ENCODE measurements at places on chromosomes 5 and 9.

DNA sequence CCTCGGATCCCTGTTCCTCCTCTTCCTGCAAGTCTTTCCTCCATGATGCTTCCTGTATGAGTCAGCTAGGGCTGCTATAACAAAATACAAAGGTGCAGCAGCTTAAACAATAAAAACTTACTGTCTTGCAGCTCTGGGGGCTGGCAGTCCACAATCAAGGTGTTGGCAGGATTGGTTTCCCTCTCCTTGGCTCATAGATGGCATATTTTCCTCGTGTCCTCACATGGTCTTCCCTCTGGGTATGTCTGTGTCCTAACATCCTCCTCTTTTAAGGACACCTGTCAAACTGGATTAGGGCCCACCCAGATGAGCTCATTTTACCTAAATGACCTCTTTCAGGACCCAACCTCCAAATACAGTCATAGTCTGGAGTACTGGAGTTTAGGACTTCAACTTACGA lies 117.5 kb downstream of the MED10 start:
- DNase-seq = no peak

DNA sequence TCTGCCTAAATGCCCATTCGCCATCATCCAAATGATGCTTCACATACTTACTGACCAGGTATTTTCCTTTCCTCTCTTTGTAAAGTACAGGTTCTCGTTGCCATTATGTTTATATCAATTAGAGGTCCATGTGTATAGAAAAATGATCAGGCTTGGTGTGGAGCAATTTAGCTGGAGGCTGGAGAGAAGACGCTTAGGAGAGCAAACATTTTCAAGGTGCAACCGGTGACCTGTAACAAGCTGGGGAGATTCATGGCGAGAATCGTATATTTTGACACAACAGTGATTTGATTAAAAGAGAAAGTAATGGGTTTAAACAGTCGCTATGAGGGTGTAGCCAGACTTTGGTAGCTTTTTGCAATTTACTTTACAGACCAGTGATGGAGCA lies 170.9 kb upstream of the TBCA start:
- no peak for DNase-seq

- DNase-seq = no peak
These were observed 66.8 kb upstream of the SMC2 start for GRCh38 chr9:104027295-104027694.

- DNase-seq = no peak
These were observed 23.4 kb downstream of the SARDH start for GRCh38 chr9:133714606-133715294.

- no peak for DNase-seq
These were observed 46.4 kb upstream of the DNAH5 start for GRCh38 chr5:13990896-13991295.

GRCh38 chr5:112112346-112112745 lies 306.7 kb downstream of the EPB41L4A start:
- DNase-seq = no peak

DNA sequence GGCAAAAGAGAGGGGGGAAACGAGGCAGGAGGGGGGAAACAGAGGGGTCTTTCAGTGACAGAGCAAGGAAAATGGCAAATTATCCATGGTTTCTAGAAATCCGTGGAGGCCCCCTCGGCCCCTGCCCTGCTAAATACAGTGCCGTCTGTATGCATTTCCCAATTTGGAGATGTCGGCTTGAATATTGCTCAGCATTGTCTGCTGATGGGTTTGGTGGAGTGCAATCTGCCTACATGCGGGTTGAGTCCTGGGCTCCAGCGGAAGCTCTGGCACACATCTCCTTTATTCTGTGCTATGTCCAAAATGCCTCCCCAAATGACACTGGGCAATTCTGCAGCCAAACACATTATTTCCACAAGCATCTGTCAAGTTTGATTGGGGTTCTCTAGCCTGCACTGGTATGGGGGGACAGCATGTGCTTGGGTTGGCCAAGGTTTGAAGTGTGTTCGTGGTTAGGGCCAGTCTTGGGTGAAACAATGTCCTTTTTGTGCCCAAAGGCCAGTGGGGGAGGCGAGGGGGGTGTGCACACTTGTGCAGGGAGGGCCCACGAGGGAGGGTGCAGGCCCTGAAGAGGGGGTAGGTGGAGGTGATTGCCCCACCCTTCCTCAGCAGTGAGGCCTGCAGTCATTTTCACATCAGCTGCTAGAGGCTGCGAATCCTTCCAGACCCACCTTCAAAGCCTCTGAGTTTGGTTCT lies 6.2 kb upstream of the NEUROG1 start:
- no peak for DNase-seq

- peak; percentile 47 for DNase-seq
These were observed 61.1 kb downstream of the DIAPH1 start for GRCh38 chr5:141557681-141558136.

DNA sequence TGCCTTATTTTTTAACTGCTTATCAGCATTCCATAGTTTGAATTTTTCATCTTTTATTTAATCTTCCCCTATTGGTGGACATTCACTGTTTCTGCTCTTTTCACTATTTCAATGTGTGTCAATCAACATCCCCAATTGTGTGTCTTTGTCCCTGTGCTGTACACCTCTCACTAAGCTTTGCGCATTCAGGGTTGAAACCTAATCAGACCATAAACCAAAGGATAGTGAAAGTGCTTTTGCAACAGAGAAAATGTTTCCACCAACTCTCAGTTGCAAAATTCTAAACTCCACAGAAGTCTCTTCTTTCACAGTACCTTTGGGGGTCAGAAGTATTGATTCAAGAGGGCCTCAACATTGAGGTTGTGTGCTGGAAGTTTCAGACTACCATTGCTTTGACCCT lies 127.1 kb upstream of the SAP30L start:
- DNase-seq = no peak

DNA sequence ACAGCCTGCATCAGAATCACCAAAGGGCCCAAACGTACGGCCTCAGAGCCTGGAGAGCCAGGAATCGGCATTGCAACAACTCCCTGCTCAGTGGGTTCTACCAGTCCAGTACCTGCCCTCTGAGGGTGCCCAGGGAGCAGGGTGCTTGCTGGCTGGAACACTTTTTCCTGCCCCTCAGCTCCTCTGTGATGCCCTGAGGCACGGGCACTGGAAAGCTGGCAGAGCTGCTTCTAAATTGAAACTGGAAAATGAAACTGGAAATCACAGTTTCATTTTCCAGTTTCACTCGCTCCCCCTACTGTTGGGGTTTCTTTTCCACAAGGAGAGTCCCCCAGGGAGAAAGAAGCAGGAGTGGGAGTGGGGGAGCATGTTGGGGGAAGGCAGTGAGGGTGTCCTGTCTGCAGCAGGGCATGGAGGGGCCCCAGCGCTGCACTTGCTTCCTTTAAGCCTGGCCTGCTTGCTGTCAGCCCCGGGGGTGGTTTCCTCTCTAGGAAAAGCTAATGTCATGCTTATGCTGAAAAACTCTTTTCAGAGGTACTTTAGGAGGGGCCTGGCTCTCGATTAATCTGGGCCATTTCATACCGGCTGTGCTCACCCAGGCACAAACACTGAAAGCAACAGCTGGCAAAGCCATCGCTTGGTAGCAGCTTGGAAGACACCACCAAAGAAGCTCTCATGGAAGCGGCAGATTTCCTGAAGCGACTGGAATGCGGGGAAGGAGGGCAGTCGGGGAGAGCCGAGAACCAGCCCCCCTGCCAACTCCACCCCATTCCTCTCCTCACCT lies 26.2 kb downstream of the IRF1 start:
- no peak for DNase-seq

GRCh38 chr5:108379722-108380530 lies 2.0 kb downstream of the FBXL17 start:
- no peak for DNase-seq

DNA sequence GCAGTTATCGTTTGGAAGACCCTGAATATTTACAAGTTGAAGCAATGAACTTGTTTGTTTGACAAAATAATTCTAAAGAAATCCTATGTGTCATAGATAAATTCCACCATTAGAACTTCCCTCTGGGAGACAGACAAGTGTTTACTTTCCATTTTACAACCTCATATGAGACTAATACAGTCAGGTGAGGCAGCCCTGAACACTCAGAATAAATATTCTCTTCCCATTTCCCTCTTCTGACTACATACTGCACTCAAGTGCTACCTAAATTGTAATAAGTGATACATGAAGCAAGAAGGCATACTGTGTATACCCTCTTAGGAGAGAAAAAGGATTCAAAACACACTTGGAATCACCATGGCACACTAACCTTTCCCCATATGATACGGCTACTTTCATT lies 6.8 kb downstream of the RASEF start:
- no peak for DNase-seq

DNA sequence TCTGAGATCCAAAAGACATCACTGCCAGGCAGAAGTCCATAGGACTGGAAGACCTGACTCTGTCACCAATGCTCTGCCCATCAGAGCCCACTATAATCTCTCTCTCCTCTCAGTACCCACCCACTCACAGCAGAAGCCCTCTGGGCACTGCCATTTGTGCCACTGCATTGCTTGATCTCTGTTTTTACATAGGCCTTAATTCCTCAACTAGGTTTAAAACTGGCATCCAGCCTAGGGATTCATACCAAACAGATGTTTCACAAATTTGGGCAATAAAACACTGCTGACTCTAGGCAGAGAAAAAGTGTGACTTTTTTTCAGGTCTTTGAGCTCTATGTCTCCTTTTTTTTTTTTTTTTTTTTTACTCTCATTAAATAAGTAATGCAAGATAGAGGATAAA lies 91.1 kb upstream of the RANBP3L start:
- no peak for DNase-seq

DNA sequence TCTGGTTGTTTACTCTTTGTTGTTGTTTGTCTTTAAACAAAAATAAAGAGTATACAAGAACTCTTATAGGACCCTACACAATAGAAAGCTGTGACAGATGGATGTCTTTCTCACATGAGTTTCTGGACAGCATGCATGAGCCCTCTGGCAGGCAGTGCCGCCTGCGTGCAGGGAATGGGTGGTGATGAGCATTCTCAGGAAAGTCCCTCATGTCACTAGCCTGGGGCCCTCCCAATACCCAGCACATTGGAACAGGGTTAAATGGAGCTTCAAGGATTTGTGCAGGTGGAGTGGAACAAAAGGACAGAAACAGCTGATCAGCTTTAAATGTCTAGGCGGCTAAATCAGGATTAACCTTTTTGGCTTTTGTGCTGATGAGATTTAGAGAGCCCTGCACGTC lies 181.0 kb upstream of the CD180 start:
- no peak for DNase-seq

- no peak for DNase-seq
These were observed 481.1 kb upstream of the ZNF608 start for GRCh38 chr5:125227333-125228095.

GRCh38 chr5:139806111-139806510 lies 10.5 kb downstream of the PSD2 start:
- no peak for DNase-seq

GRCh38 chr9:34591917-34592866 lies 2.7 kb upstream of the CNTFR start:
- no peak for DNase-seq

- no peak for DNase-seq
These were observed 159.9 kb upstream of the FBXL17 start for GRCh38 chr5:108541836-108542235.

GRCh38 chr5:32538031-32538547 lies 47.3 kb upstream of the SUB1 start:
- DNase-seq = no peak

- DNase-seq = no peak
These were observed 96.0 kb upstream of the SLC28A3 start for GRCh38 chr9:84436386-84437109.

DNA sequence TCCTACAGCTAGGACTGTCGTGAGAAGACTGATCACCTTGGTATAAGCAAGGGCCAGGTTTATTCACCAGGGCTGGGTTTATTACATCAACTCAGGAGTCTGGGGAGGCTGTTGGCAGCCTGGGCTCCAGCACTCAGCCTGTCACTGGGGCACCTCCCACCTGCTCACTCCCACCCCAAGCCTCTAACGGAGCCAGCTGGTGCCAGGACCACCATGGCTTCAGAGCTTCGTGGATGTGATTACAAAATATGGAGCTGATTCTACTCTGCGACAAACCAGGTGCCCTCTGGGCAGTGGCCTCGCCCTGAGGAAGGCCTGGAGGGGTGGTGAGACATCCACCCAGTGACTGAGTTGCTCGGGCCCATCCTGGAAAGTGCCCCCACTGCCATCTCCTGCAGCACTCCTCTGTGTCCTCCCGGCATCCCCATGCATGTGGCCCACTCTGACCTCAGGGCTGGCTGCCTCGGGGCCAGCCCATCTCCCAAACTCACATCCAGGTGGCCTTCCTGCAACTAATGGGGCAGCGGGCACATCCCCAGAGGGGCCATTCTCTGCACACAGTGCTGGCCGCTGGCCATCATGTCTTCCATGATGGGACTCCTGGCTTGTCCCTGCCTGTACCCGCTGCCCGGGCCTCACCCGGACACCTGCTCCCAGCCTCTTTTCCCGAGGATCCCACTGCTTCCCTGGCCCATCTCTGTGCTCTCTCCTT lies 49.6 kb downstream of the SECISBP2 start:
- DNase-seq = no peak

- DNase-seq = no peak
These were observed 65.6 kb downstream of the RALGPS1 start for GRCh38 chr9:126980231-126980630.

DNA sequence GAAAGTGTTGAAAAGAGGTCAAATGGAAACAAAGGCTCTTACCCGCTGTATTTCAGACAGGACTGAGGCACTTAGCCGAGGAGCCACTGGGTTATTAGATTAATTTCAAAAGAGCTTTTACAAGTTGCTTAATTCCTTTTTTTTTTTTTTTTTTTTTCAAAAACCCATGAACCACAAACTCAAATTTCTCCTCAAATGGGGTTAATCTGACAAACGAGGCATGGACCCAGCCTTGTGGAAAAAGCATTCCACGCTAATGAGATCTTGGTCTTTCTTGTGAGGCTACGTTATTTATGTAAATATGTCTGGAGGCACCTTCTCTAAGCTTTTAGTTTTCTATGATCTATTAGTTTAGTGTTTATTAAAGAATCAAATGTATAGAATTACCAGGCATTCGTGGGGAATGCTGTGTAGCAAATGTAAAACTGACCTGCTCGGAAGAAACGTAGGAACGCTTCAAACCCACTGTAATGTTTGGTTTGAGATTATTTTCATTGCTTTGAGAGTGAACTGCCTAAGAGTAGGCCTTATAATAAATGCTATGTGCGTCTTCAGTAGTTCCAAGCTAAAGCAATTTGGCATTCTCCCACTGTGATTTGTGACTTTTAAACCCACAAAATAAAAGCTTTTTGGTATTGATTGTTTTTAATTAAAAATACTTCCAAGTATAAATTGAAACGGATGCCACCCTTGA lies 134.7 kb downstream of the CDH6 start:
- DNase-seq = no peak

DNA sequence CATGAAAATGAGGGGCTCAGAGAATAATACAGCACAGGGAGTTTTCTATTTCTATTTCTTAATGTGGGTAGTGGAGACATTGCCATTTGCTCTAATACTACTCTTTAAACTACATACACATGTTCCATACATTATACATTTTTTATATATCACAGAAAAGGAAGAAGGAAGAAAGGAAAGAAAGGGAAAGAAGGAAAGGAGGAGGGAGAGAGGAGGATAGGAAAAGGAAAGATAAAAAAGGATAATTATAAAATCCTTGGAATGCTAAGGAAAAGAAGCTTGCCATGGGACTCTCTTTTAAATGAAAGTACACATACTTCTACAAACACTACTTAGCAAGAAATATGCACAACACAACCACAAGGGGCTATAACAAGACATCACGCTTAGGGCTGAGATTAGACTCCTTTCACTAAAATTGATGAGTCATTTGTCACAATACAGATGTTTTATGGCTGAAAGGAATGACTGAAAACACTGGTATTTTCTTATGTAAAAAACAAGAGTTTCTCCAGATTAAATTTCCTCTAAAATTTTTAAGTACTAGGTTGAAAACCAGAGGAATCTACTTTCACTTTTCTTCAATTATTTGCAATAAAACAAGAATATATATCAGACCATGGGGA lies 219.8 kb downstream of the ARL15 start:
- no peak for DNase-seq
